ENCODE measurements at places on chromosomes 4 and X.

GRCh38 chrX:143306991-143307937, 210.0 kb downstream of the SPANXN3 start:
- no peak for DNase-seq

DNA sequence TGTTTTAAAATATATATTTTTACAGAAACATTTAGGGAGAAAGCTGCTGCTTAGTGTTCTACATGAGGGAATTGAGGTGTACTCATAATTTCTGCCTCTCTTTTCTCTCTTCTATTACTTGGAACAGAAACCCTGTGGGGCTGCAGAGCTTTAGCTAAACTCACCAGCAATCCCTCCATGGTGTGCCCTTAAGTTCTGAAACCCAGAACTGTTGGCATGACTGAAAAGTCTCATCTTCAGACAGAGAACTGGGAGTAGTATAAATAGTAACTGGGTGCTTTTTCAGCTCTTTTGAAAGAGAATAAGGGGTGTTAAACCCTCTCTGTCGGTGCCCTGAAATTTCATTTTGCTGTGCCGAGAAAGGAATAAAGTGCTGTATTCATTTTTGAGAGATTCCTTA, 294.9 kb upstream of the BOD1L1 start:
- no peak for DNase-seq

GRCh38 chrX:108254636-108255035, 163.1 kb downstream of the ATG4A start:
- DNase-seq: no peak

DNA sequence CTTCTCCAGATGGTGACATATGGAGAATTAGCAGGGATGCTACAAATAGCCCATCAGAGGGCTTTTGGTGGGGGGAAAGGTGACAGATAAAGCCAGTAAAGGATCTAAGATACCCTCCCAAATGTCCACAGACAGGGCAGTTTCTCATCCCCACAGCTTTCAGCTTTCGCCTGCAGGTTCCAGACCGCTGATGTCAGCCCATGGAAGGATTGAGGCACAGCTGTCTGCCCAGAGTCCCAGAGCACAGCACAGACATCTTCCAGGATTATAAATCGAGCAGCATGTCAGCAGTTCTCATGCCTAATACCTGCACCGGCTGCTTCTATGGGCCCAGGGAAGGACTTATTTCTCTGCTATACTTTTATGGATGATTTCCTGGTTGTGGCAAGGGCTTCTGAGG, 96.7 kb upstream of the MXRA5 start:
- no peak for DNase-seq

GRCh38 chr4:104815665-104816064, 321.0 kb upstream of the CXXC4 start:
- no peak for DNase-seq

- no peak for DNase-seq
These were observed 36.0 kb downstream of the TRIML1 start for GRCh38 chr4:188175288-188175687.

DNA sequence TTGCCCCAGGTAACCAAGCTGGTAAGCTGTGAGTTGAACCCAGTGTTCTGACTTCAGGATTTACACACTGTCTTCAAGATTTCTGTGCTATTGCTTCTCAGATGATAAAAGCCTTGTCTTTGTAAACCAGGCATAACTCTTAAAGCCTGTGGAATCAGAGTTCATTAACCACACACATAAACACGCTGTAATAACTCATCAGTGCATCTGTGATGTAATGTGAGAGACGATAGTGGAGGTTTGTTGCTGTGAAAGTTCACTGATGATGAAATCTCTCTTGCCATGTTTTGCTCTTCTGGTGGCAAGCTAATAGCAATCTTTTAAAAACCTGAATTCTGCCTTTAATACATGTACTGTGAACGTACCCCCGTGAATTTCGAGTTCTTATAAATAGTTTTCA, 41.5 kb downstream of the CLCN4 start:
- no peak for DNase-seq

- DNase-seq: no peak
These were observed 46.5 kb downstream of the CWH43 start for GRCh38 chr4:49032440-49033161.

GRCh38 chrX:148647651-148648050, 147.2 kb downstream of the AFF2 start:
- no peak for DNase-seq

DNA sequence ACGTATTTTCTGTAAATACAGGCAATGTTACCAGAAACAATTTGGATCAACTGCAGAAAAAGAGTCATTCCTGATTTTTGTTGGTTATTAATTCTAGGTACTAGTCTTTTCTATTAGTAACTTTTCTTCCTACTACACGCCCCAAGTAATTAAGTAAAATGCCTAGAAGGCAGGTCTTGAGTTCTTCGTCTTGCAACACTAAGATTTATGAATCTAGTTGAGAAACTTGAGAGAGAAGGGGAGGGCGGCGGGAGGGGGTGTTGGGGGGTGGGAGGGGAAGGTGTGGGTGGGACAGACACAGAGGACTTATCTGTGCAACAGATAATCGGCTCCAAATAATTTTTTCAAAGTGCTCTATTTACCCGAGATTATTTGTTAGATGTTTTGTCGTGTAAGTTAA, 3.0 kb downstream of the RAP2C start:
- DNase-seq: no peak

DNA sequence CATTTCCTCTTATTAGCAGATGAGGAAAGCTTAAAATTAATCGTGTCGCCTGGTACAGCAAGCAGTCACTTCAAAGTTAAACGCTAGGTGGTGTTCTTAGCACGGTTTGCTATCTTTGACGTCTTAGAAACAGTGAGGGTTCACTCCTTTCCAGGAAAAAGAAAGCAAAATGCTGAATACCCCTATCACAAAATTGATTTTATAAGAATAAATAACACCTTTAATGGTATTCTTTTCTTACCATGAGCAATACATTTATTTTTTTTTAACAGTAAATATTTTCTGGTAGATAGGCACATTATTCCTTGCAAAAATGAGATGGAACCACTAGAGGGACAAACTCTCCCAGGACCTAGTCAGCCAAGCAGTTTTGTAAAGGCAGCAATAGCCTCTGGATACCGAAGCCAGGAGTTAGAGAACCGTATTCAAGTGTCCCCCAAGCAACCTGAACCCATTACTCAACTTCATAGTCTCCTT, 153.9 kb downstream of the KDR start:
- DNase-seq: no peak

DNA sequence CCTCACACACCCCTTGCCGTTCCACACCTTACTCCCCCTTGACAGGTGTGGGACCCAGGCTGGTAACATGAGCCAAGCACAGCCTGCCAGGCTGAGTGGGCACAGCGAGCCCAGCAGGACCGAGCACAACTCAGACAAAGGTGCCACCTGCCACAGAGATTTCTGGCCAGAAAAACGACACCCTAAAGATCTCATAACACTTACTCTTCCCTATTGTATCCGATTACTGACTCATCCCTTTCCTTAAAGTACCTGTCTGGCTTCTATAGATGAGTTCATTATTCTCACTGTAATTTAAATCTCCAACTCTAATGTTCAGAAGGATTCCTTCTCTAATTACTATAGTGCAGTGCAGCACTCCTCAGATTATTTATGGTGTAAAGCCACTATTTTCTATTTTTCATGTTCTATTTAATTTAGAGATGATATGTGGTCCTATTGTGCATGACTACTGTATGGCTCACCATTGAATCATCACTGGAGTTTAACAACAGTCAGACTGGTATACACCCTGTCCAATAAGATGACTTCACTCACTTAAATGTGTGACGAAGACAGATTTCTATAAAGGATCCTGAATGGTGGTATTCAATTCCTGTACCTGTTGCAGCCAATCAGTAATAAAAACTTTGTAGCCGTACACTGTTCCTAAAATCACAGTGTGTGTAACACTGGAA, 7.6 kb upstream of the SYTL5 start:
- DNase-seq: no peak

DNA sequence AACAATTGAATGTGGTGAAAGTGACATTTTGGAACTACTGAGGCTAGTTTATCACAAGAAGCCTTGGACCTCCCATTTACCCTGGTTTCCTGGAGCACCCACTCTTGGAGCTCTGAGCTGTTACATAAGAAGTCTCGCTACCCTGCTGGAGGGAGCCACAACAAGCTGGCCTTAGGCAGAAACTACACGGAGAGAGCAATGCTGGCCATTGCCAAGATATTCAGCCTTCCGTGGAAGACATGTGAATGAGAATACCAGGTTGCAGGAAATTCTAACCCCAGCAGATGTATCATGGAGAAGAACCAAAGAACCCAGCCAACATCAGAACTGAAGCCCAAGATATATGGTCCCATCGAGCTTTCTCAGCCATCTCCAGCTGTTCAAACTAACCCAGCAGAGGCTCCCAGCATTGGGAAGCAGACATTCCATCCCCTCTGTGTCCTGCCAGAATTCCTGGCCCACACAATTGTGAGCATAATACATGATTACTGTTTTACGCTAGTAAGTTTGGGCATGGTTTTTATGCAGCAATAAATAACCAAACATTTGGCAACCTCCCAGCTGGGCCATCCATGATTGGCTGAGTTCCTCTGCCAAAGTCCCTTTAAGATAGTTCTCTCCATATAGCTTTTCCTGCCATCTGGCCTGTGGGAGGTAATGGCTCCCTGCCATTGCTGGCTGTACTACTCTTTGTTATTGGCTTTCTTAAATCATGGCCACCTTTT, 17.9 kb upstream of the PDE5A start:
- no peak for DNase-seq

GRCh38 chr4:19429684-19430083, 822.0 kb upstream of the SLIT2 start:
- DNase-seq: no peak

- DNase-seq: no peak
These were observed 13.3 kb downstream of the ATOH1 start for GRCh38 chr4:93841803-93842345.

GRCh38 chr4:156945532-156945931, 26.1 kb downstream of the PDGFC start:
- no peak for DNase-seq

GRCh38 chr4:2352729-2353221, 65.7 kb downstream of the ZFYVE28 start:
- DNase-seq: no peak

DNA sequence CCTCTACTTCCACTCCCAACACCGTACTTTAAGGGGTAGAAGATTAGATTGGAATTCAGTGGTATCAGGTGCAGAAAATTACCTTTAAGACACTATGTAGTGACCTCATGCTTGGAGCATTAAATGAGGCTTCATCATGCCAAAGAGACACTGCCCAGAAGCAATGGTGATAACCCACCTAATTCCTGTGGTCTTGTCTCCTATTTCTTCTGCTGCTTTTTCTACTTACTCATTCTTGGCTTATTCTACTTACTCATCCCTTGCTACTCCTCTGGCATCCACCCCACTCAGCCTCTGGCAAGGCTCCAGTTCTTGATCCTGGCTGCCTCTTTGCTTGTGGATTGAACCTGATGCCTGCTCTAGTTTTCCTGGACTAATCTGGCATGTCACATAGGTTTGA, 62.3 kb upstream of the ADAMTS3 start:
- no peak for DNase-seq

GRCh38 chrX:1465286-1466231, 12.8 kb upstream of the ASMTL start:
- no peak for DNase-seq

GRCh38 chrX:124232523-124233201, 99.8 kb upstream of the TEX13D start:
- no peak for DNase-seq

- no peak for DNase-seq
These were observed 226.7 kb downstream of the GRIA2 start for GRCh38 chr4:157447195-157447594.

DNA sequence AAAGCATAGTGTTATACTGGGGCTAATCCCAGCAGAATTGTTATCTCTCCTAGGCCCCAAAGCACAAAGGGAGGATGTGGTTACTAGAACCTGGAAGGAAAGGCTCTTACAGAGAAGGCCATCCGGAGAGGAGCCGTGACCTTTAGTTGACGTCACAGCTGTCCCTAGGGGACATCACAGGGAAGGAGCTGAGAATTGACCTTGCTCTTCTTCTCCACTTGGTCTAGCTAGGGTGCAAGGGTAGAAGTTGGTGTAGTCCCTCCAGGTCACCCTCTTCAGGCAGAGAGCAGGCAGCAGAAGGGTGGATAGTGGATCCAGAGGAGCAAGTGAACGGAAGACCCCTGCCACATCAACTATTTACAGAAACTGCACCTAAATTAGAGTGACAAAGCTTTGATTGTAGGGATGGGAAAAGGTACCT, 22.8 kb upstream of the FGF2 start:
- DNase-seq: no peak

DNA sequence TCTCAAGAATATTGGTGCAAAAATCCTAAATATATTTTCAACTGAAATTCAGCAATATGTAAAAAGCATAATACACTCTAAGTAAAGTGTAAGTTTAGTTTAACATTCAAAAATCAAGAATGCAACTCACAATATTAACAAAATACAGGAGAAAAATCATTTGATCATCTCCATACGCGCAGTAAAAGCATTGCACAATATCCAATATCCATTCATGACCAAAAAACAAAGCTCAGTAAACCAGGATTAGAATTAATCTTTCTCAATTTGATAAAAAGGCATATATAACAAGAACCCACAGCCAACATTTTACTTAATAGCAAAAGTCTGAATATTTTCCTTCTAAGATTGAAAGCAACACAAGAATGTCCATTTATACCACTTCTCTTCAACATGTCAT, 48.3 kb upstream of the C4orf54 start:
- no peak for DNase-seq

DNA sequence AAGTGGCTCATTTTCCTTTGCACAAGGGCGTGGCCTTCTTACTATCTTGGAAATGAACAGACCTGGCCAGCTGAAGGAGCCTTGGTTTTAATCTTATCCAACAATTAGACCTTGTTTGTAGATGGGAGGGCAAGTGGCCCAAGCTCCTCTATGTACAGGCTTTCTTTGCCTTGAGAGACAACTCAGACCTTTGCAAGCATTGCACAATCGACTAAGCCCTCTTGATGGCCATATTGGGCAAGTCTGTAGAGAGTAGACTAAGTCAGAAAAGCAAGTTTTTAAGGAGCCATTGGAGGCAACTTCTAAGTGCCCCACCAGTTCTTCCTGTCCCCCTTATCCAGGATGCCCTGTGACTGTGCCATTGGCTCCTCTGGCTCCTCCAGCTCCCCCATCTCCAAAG, 7.0 kb upstream of the NAF1 start:
- no peak for DNase-seq
